ENCODE measurements at places on chromosomes 6 and 20.

- DNase-seq, result no peak
Measured at GRCh38 chr20:16488086-16488485, 85.2 kb downstream of the KIF16B start.

GRCh38 chr20:23050076-23050838 is 785 bp upstream of the THBD start:
- DNase-seq, result no peak

DNA sequence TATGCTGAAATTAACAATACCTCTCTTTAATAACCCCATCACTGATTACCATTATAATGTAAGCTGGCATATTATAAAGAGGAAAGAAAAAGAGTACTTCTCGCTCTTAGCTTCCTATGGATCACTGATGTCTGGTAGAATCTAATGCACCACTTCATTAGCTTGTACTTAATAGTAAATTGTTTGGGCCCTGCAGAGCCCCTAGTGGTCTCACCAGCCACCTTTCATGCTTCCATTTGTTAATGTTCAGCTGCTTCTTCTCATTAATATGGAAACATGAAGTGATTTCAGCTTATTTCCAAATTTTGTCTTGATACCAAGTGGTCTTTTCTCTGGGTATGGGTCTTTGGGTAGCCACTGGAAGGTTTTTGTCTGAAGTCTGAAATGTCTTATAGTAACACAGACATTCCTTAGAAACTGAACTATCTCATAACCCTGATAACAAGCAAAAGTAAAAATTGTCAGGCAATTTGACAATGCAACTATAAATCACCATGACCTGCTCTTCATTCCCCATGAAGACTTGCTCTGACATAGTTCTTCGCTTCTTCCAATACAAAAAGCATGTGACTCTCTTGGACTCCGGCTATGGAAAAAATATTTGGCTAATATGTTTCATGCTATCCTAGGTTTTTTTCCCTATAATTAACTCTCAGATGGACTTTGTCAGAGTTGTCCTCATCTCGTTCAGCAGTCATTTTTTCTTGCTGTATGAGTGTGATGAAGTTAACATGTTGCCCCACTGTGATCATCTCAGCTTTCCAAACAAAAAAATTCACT is 395.8 kb upstream of the MARCKS start:
- DNase-seq, result no peak

- DNase-seq, result no peak
Measured at GRCh38 chr6:72212686-72213085, 326.3 kb downstream of the RIMS1 start.

DNA sequence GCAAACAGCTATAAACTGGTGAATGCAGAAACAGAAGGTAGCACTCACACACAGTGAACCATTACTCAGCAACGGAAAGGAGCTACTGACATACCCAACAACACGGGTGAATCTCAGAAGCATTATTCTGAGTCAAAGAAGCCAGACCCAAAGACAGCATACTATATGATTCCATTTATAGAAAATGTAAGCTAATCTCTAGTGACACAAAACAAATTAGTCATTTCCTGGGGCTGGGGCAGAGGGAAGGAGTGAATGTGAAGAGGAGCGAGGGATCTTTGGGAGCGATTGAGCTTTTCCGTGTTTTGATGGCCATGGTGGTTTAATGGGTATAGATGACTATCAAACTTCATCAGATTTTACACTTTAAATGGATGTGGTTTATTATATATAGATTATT is 614.6 kb downstream of the DHX35 start:
- no peak for DNase-seq

GRCh38 chr20:11686195-11686594 is 231.5 kb upstream of the BTBD3 start:
- no peak for DNase-seq

DNA sequence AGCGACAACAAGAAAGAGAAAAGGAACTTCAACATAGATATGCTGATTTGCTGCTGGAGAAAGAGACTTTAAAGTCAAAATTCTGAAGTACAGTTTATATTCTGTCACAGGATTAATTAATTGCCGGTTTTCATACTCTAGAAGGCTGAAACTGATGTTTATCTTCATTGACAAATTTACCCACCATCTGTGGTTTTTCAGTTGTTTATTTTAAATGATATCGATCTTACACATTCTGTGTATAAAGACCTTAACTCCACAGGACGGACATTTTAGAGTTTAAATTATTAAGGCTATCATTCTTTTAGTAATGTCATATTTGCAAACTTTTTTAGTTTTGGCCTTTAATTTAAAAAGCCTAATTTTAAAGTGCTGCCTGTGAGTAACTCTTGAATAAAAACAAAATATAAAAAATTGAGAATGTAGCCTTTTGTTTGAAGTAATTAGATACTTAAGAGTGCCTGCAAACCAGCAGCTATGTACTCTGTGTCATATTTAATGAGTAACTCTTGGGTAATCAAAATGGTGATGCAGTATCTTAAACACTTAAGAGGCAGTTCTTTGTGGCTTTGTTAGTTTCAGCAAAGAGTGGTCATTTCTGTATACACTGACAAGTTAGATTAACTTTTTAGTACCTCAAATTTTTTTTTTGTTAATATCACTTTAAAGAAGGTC is 59.3 kb downstream of the CDC5L start:
- DNase-seq, result no peak

DNA sequence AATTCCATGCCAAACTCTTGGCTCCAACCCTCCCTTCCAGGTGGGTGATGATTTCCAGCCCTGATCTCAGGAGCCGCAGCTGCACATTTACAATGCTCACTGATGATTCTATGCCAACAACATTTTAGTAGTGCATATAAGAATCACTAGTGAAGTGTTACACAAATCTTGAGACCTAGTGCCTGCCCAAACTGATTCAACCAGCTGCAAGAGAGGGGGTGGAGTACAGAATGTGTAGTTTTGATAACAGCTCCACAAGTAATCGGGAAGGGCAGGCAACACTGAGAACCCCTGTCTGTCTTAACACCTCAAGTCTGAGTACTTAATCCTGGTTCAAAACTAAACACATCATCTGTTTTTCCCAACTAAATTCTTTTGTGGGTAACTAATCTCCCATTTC is 91.7 kb downstream of the PRDM1 start:
- no peak for DNase-seq

- DNase-seq, result no peak
Measured at GRCh38 chr6:34062815-34063214, 83.1 kb downstream of the GRM4 start.

- no peak for DNase-seq
Measured at GRCh38 chr6:151284548-151285017, 44.8 kb downstream of the AKAP12 start.

GRCh38 chr20:38252292-38253288 is 7.9 kb downstream of the KIAA1755 start:
- no peak for DNase-seq

- DNase-seq, result no peak
Measured at GRCh38 chr6:145289573-145289972, 445.7 kb downstream of the EPM2A start.

DNA sequence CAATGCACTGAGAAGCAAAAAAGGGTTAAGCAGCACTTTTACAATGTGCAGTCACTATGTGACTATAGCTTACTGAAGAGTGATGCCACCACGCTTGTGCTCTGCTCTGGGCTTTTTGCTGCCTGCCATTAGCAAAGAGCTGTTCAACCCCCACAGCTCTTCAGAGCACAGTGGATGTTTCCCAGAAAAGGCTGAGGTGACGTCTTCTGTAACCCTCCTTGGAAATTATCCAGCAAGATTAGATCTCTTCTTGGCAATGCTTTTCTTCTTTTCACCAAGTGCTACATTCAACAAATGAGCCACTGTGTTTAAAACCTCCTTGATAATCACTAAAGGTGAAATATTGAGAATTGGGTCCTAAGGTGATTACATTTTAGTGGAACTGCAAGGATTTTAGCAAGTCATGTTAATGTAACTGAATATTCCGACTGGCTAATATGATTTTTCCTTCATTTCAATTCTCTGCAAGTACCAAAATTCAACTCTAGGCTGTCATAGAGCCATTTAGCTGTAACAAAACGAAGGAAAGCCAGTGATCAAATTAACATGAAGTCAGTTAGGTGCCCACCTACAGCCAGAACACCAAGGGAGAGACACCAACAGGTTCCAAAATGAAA is 34.9 kb downstream of the ELOVL5 start:
- DNase-seq, result no peak

GRCh38 chr20:9161311-9161710 is 92.4 kb downstream of the PLCB4 start:
- no peak for DNase-seq

GRCh38 chr20:58908221-58908620 is 55.7 kb downstream of the GNAS start:
- DNase-seq, result no peak

DNA sequence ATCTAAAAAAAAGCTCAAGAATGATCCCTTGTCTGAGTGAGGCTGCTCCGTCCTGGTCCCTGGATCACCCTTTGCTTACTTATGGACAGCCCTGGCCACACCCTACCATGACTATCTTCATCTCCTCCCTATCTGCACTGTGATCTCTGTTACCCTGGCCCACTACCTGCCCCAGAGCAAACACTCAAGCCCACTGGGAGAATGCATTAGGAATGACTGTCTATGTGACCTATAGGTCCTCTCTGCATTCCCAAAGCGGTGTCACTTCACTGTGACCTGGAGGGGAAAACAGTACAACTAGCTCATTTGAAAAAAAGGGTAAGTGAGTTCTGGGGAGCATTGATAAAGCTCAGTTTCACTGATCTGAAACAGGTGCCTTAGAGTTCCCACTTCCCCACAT is 86.4 kb upstream of the FOXP4 start:
- no peak for DNase-seq

DNA sequence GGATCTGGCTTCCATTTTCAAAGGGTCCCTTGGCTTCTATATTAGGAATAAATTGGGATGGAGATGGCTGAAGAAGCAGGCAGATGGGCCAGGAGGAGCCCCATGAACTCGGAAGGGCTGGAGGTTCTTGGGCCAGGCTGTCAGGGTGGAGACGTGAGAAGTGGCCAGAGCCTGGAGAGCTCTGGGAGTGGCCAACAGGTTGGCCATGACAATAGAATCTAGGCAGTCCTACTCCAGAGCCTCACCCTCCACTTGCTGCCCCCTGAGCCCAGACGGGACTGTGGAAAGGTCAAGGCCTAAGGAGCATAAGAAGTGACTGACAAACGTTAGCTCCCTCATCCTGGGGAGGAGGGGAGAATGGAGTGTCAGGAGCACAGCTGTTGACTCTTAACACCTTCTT is 62.1 kb downstream of the STK35 start:
- DNase-seq, result no peak

- DNase-seq, result no peak
Measured at GRCh38 chr6:137297887-137298286, 78.7 kb upstream of the IFNGR1 start.

GRCh38 chr6:101762851-101763250 is 369.3 kb downstream of the GRIK2 start:
- DNase-seq, result no peak

- peak; percentile 23 for DNase-seq
Measured at GRCh38 chr6:38933426-38933825, 115.2 kb upstream of the GLP1R start.

Data from CD4-positive, alpha-beta T cell treated with Interleukin-12 subunit alpha and Interleukin-12 subunit beta, for 1 hour (primary cell).